ENCODE measurements at places on chromosomes 5 and 9.
A peak's percentile ranks its signal among the peaks of the same experiment; 100 is the strongest.

DNA sequence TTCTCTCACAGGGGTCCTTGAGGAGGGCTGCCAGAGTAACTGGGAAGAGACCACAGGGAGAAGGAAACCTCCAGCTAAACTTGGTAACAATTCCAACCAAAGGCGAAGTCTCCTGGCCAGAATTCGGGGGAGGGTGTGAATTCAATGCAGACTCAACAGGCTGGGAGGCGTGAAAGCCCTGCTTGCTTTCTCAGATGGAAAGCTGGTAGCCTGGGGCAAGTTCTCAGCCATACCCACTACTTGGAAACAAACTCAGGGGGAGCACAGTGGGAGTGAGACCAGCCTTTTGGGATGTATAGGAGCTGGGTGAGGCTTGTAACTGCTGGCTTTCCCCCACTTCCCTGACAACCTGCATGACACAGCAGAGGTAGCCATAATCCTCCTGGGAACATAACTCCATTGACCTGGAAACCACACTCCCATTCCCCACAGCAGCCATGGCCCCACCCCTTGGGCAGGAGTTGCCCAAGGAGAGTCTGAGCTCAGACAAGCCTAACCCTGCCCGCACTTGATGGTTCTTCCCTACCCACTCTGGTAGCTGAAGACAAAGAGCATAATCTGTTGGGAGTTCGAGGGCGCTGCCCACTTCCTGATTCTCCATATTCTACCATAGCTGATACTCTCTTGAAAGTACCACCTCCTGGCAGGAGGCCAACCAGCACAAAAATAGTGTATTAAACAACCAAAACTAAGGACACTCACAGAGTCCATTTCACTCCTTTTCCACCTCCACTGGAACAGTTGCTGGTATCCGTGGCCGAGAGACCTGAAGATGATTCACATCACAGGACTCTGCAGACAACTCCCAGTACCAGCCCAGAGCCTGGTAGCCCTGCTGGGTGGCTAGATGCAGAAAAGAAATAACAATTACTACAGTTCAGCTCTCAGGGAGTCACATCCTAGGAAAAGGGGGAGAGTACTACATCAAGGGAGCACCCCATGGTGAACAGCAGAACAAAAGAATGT is 123.8 kb downstream of the FAM170A start:
- no peak for DNase-seq

DNA sequence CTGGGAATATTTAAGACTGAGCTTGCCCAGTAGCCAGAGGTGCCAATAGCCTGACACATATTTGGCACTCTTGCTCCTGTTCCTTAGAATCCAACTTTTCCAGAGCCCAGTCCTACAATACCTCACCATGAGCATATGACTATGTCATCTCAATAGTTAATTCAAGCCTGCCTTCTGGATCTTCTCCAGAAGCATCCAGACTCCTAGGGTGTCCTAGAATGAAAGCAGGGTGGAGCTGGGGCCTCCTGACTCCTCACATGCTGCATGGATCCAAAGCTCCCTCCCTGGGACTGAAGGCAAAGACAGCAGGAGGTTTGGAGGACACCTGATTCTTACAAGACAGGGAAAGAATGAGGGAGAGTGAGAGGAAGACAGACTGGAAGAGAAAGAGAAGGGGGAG is 37.9 kb downstream of the SH3TC2 start:
- no peak for DNase-seq

GRCh38 chr9:107874591-107875369 is 385.2 kb upstream of the KLF4 start:
- no peak for DNase-seq

- DNase-seq: peak; percentile 5
Observed at GRCh38 chr9:2128141-2128540, 113.0 kb downstream of the SMARCA2 start.

GRCh38 chr5:90888511-90889324 is 330.1 kb downstream of the ADGRV1 start:
- peak; percentile 79 for DNase-seq

- DNase-seq: no peak
Observed at GRCh38 chr5:112348387-112348786, 70.7 kb downstream of the EPB41L4A start.

GRCh38 chr5:37921452-37921851 is 81.6 kb upstream of the GDNF start:
- no peak for DNase-seq

DNA sequence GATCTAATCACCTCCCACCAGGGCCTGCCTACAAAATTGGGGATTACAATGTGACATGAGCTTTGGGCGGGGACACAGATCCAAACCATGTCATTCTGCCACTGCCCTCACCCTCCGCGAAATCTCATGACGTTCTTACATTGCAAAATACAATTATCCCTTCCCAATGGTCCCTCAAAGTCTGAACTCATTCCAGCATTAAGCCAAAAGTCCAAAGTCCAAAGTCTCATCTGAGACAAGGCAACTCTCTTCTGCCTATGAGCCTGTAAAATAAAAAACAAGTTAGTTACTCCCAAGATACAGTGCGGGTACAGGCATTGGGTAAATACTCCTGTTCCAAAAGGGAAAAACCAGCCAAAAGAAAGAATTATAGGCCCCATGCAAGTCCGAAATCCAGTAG is 14.6 kb upstream of the PCDHAC2 start:
- DNase-seq: no peak

DNA sequence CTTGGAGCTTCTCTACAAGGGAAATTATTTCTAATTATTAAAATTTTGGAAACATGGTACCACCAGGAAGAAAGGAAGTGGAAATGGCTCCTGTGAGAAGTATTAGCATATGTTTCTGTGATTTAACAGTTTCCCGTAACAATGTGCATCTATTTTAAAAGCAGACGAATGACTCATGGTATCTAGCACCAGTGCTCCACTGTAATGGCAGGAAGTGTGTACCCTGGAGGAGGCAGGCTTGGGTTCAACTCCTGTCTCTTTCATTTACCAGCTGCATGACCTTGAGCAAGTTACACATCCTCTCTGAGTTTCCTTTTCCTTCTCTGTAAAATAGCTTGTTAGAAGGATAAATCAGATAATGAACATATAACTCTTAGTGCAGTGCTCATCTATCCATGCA is 41.0 kb upstream of the ANGPTL2 start:
- peak; percentile 80 for DNase-seq

DNA sequence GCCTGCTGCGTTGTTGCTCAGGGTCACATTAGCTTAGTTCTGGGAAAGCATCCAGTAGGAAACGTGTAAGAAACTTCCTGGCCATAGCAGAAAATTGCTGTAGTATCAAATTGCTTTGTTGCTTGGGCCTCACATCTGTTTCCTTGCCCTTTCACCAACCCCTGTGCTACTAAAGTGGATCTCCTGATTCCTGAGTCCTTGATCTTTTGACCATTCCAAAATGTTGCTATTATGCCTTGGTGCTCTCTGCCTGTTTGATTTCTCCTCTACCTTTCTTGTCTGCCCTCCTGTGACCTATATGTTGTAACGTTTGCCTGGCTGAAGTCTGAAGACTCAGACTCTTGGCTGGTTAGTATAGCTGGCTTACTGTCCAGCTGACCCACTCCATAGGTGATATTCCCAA is 350.5 kb downstream of the ADGRV1 start:
- peak; percentile 81 for DNase-seq

GRCh38 chr5:112696786-112697185 is 40.9 kb upstream of the APC start:
- no peak for DNase-seq

DNA sequence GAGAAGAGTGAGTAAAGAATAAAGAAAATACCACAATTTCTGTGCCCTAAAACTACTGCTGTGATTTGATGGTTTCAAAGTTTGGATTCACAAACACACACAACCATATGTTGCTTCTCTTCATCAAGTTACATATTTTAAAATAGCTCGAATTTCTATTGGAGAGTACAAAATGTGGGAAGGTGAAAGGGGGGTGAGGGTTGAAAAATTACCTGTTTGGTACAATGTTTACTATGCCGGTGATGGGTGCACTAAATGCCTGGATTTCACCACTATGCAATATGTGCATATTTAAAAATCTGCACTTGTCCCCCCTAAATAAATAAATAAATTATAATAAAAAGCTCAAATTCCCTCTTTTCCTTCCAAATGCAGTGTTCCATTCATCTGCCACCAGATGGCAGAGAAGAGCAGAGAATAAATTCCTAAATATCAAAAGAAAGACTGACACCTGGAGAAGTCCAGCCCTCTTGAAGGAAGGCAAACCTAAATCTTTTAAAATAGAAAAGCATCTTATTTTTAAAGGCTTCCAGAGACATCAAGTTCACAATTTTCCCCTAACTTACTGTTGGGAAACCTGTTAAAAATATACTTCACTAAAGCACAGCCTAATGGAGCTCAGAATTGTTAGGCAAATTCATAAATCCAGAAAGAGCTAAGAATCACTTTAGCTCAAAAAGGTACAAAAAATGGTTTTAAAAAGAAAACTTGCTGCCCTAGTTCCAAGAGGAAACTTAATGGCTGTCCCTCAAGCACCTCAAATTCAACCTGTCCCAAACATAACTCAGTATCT is 24.8 kb upstream of the HNRNPA0 start:
- peak; percentile 36 for DNase-seq

- DNase-seq: no peak
Observed at GRCh38 chr5:10133830-10134229, 115.9 kb downstream of the ATPSCKMT start.

DNA sequence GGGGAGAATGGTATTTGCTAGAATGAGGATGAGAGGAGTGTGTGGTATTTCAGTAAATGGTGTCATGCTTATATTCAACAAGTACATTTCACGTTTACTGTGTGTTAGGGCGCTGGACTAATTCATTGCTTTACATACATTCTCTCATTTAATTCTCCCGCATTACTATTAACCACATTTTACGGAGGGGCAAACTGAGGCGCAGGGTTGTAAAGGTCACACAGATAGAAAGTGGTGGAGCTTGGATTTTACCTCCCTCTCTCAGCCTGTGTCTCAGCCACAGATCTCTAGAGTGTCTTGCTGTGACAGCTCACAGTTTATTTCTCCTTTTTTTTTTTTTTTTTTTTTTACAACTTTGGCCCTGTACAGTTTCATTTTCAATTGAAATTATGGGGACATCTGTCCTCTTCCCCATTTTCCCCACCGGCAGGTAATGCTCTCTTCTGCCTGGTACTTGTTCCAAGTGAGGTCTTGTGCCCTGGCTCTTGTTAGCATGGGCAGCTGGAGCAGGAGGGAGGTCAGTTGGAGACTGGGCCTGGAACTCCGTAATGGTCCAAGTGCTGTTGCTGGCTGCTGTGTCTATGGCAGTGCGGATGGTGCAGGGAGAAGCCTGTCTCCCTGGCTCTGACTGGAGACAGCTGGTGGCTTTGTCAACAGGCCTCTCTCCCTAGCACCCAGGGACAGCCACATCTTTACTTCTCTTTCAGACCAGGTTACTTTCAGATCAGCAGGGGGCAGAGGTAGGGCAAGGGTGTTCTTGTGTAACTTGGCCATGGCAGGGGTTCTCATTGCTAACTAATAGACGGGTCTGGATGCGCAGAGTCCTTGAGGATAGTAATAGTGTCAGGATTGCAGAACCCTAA is 20.5 kb upstream of the NDST1 start:
- DNase-seq: peak; percentile 46

- no peak for DNase-seq
Observed at GRCh38 chr9:78606001-78606379, 309.1 kb downstream of the PSAT1 start.

DNA sequence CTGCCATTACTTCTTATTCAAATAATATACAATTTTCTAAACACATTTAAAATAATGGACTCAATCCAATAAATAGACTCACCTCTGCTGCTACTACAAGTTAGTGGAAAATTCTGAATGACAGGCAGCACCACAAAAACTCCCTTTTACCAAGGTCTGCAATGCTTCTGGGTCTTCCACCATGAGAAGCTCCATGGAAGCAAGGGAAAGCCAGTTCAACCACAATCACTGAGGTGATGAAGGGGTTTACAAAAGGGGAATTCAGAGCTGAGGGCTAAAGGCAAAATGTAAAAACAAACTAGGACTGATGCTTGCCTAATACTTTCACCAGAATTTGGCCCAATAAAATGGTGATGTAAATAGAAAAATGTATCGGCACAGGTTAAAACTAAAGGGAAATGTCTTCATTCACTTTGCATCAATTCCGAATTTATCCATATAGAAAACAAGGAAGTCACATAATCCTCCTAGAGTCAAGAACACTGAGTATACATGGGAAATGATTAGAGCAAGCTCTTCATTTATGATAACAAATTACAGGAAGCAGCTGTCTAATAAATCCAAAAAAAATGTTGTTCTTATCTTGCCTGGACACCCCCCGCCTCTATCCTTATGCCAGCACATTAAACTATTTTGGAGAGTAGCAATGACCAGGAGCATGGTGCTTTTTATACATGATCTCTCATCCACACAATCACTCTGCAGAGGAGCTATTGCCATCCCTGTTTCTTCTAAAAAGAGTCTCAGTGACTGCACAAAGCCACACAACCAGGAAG is 66.3 kb upstream of the NFIB start:
- DNase-seq: no peak

DNA sequence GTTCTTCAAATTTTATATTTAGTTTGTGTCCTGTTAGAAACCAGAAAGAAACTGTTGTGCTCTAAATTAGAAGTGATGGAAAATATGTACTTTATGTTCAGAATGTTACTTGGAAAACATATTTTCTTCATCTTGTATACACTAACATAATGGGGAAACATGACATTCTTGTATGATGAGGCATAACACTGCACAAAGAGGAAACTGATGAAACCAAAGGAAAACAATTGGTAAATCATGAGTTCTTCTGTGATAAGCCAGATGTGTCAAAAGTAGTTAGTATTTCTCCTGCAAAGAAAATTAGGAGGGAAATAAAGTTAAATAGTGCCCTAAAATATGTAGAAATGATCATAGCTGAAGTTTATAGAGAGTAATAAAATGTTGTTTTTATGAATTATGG is 111.1 kb upstream of the FBN2 start:
- DNase-seq: peak; percentile 90

DNA sequence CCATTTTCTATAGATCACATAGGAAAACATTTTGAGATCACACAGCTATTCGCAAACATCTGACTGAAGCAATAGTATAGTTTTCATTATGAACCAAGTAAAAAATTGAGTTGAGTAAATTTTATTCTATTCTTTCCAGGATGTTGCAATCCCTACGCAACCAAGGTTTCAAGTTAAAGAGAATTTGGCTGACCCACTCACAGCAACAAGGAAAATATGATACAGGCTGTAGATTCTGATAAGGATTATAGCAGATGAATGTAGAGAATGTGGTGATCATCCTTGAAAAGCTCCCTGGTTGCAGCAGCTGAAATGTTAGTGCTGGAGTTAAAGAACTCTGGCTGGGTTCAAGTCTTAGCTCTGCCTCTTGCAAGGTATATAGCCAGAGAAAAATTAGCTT is 4.7 kb downstream of the ABCA1 start:
- peak; percentile 95 for DNase-seq

DNA sequence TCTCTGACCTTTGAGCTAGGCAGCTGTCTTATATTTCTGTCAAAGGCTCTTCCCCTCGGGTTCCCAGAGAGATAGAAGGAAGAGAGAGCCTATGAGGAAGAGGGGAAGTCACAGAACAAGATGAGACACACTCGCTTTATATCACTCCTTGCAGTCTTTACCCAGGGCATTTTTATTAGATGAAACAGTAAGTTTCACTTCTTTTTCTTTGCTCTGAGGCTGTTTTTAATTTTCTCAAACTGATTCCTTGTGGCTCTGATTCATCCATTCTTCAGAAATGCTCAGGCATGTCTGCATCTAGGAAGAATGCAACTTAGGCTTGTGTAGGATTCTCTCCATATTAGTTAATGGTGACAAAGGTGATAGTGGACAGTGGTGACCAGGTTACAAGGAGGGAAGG is 132.9 kb upstream of the CHD1 start:
- DNase-seq: peak; percentile 69

- DNase-seq: no peak
Observed at GRCh38 chr5:131272724-131273123, 8.9 kb downstream of the CDC42SE2 start.

- DNase-seq: no peak
Observed at GRCh38 chr5:77898385-77898784, 122.2 kb upstream of the TBCA start.

GRCh38 chr5:158816011-158816696 is 283.6 kb downstream of the EBF1 start:
- DNase-seq: no peak
